Kasumi-1 (cell line): ENCODE measurements at places on chromosomes 1 and 21.

DNA sequence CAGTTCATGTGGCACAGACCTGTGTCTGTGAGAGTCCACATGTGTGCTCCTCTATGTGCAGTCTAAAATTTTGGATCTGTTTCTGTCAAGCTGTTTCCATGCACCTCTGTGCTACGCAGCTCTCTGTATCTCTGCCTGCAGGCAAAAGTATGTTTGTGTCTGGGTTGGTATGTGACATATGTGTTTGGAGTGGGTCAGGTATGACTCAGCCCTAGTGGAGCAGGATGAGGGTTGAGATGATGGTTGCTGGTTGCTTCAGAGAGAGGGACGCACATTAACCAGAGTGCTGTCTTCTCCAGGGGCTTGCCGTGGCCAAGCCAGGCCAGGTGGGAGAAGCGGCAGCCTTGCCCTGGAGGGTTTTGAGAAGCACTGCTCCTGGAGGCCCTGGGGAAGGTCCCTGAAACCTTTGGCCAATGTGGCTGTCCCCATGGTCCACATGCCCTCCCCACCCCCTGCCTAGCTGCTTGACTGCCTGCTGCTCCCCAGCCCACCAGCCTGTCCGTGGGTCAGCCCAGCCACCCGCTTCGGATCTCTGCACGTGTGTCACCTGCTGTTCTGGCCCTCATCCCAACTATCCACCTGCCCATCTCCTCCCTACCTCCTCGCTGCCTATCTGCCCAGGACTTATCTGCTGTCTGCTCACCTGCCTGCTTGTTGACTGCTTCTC is 4.1 kb upstream of the EVA1B start:
- DNase-seq, result no peak

DNA sequence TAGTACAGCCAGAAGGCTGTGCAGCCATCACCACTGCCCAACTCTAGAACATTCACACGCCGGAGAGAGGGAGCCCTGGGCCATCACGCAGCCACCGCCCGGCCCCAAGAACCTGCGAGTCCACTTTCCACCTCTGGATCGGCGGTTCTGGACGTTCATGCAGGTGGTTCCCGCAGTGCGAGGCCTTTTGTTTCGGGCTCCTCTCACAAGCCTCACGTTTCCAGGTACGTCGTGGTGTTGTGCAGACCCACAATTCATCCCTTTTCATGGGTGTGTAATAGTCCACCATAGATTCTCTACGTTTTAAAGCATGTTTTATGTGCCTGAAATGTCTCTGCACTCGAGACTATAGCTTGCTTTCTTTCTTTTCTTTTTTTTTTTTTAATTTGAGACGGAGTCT is 23.6 kb downstream of the COL18A1 start:
- no peak for DNase-seq

GRCh38 chr1:12604114-12604874 is 13.7 kb downstream of the DHRS3 start:
- DNase-seq, result peak; percentile 44

GRCh38 chr1:32759997-32760623 is 57.0 kb downstream of the YARS1 start:
- DNase-seq, result no peak

- DNase-seq, result no peak
Measured at GRCh38 chr1:37464443-37464842, 9.9 kb upstream of the ZC3H12A start.

DNA sequence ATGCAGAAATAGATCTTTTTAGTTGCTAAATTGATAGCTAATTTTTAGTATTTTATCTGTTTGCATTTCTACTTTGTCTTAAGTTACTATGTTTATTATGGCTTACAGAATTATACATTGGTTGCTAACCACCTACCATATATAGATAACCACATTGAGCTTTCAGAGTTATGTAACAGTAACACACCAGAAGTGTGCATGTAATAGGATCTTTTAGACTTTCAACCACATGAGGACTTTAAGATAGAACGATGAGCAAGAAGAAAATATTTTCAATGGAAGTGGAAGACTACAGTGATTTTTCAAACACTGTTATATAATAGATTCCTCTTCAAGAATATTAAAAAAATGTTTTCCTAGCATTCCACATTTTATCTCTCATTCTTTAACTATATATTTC is 28.8 kb downstream of the TOR1AIP1 start:
- DNase-seq, result peak; percentile 74

DNA sequence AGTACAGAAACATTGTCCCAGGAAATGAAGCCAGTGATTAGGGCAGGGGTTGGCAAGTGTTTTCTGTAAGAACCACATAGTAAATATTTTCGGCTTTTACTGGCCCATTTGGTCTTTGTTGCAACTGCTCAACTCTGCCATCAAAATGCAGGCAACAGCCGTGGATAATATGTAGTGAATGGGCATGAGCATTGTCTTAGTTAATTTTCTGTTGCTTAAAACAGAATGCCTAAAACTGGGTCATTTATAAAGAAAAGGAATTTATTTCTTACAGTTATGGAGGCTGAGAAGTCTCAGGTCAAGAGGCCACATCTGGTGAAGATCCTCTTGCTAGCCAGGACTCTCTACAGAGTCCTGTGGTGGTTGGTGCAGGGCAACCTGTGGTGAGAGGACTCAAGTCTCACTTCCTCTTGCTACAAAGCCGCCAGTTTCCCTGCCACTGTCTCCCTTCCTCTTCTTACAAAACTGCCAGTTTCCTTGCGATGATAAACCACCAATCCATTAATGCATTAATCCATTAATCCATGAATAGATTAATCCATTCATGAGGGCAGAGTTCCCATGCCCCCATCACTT is 166.4 kb downstream of the PSMG1 start:
- peak; percentile 80 for DNase-seq

DNA sequence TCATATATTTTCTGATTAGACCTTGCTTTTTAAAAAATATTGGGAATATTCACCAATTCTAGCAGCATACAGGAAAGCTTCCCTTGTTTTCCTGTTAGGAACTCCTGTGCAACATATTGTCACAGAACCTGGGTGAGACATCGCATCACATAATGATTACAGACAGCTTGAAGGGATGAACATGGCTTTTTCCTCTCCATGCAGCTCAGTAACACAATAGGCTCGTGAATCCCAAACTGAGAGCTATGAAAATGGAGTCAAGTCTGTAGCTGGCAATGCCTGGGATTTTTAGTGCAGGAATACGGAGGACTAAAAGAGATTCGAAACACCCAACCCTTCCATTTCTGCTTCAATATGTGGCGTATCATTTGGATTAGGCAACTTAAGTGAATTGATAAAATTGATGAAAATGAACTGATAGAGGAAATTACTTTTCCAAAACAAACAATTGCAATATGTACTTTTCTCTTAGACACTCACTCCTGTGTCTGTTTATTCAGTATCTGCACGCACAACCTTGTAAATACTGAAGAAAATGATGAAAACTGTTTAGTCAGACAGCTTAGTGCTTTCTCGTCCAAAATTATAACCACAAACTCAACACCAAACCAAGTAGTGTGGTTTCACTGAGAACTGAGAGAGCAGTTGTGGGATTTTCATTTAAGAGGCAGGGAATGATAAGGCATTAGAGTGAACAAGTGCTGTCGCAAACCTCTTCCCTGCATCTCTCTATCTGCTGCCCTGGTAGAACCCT is 250.4 kb downstream of the PTBP2 start:
- no peak for DNase-seq

- DNase-seq, result peak; percentile 48
Measured at GRCh38 chr1:232602622-232603021, 27.3 kb downstream of the SIPA1L2 start.

GRCh38 chr1:69847670-69848069 is 279.9 kb downstream of the LRRC7 start:
- no peak for DNase-seq

GRCh38 chr1:207815913-207816291 is 64.0 kb downstream of the CD46 start:
- DNase-seq, result no peak

- DNase-seq, result no peak
Measured at GRCh38 chr1:12542616-12543592, 75.1 kb downstream of the DHRS3 start.

DNA sequence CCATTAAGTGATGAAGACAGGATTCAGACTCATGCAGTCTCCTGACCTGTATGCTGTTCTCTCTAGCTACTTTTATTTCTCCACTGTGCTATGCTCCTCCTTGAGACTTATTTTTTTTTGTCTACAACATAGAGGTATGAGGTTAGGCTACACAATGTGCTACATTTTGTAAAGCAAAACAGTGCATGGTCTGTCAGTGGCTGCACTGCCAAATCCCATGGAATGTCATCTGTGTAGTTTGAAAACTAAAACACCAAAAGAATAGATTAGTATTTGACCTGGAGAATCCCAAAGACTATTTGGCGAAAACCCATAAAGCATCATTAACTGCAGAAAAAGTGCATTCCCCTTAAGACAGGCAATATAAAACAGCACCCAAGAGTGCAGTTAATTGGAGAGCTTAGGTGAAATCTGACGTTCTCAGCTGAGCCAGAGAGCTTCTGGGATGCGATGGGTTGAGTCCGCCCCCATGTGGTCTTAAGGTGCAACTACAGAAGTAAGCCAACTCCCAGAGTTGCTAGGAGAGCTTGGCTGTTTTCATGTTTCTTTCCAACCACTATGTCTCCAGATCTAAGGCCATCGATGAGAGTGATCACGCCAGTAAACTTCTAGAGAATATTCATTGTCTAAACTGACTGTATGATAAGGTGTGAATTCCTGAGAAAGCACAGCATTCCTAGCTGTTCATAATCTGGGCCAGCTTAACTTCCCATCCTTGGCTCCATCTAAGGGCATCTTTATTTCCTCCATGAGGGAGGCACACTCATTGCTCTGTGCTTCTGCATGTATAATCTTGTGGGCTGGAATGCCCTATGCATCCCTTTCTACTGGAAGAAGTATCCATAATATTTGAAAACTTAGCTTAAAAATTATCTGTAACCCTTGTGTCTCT is 20.7 kb upstream of the CYP2J2 start:
- DNase-seq, result peak; percentile 28

GRCh38 chr1:92747735-92748134 is 37.2 kb downstream of the EVI5 start:
- no peak for DNase-seq

GRCh38 chr1:92461364-92462097 is 25.2 kb downstream of the GFI1 start:
- DNase-seq, result no peak

- no peak for DNase-seq
Measured at GRCh38 chr1:160590488-160590887, 11.2 kb upstream of the CD84 start.

- peak; percentile 50 for DNase-seq
Measured at GRCh38 chr1:184158896-184159681, 107.6 kb downstream of the TSEN15 start.

GRCh38 chr1:43059640-43060574 is 101.2 kb upstream of the SLC2A1 start:
- no peak for DNase-seq
